Memory B cell (primary cell): ENCODE measurements at places on chromosomes 1 and 21.

- DNase-seq: no peak
Measured at GRCh38 chr1:220769205-220769604, 17.5 kb upstream of the MTARC1 start.

- no peak for DNase-seq
Measured at GRCh38 chr1:215083383-215083961, 935 bp downstream of the KCNK2 start.

DNA sequence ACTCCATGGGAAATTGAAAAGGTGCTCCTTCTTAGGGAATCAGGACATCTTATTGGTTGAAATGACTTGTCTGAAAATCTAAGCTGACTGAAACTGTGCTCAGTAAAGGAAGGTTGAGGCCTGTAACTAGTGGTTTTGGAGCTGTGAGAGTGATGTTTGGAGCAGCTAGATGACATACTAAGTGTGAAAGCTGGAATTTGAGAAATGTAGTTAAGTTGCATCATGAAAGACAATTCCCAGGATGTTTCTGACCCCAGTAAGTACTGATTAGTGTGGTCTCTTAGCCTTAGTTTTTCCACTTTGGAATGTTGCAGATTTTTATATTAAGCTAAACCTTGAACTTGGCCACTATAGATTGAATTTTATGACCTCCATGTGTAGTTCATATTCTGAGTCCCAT, 154.9 kb downstream of the PAPPA2 start:
- no peak for DNase-seq

GRCh38 chr1:9960011-9960410, 16.7 kb downstream of the NMNAT1 start:
- no peak for DNase-seq

DNA sequence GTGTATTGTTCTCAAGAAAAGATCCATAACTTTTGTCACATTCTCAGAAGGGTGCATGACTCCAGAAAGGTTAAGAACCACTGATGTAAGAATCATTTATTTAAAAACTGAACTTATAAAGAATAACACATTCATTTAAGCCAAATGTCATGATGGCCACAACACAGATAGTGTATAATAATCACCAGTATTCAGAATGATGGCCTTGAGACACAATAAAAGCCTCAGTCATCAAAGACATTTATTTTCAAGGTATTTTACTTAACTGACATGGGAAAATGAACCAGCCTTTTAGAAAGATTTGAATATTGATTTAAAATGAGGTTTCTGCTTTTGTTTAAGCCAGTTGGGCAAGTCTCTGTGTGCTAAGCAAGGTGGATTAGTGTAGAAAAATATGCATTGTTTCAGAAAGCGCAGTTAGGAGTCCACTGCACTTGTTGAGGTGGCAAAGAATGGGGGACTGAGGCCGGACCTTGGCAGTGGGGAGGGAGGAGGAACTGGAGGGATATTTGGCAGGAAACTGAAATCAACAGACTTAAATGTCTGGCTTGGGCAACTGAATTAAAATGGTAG, 371.9 kb upstream of the ESRRG start:
- DNase-seq: no peak

GRCh38 chr1:239268007-239268406, 118.4 kb upstream of the CHRM3 start:
- DNase-seq: no peak

- no peak for DNase-seq
Measured at GRCh38 chr1:27058966-27059669, 46.5 kb upstream of the TENT5B start.

DNA sequence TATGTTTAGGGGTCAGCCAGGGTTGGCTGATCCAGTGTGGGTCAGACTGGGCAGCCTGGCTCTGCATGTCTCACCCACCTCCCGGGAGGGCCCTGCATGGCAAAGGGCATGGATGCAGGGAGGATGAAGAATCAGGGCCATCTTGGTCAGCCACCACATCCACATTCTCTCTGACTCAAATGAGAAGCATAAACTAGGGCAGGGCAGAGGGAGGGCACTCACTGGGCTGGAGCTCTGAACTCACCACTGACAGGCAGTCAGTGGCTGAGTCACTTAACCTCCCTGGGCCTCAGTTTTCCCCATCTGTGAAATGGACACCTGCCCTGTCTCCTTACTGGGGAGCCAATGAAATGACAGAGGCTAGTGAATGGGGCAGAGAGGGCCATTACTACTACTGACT, 4.3 kb upstream of the CELA2A start:
- DNase-seq: no peak
